ENCODE measurements at places on chromosomes 2 and 18. TPM values are rescaled to one million over a fixed set of nuclear protein-coding genes. Genes with fewer than 3 reads are reported as not detected.

DNA sequence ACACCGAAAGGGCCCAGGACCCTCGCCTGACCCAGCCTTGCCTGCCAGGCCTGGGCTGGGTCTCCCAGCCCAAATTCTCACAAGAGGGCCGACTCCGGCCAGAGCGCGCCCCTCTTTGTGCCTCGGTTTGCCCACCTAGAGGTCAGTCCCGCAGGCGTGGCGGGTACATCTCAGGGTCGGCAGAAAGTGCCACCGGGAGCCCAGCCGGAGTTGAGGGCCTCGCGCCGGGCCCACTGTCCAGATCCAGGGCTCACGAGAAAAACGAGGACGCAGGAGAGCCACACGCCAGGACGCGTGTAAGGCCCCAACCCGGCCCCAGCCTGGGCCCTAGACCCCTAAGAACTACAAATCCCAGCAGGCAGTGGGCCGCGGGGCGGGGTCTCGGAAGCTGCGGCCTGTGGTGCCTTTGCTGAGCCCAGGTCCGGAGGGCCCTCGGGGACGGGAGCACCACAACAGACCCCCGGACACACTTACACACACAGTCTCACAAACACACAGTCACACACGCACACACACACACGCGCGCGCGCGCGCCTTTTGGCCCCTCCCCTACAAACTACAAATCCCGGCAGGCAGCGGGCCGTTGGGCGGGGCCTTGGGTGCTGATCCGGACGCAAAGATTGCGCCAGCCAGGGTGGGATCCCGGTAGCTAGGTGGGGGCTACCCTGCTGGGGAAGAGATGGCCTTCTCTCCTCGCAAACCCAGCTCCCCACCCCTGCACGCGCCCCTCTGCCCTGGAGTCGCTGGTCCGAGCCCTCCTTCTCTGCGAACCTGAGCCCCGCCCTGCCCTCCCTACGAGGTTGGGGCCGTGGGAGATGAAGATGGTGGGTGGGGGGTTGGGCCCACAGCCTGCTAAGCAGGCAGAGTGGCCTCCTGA lies at the start of gene SH2D6:
TSS of gene SH2D6 (plus strand) at position 583 of the 877 bp plus-strand sequence. CDS start 10,752 bp downstream, outside the sequence.
- DNase-seq = no peak

SCN3A gene
- total RNA-seq = 0.05 TPM

DNA sequence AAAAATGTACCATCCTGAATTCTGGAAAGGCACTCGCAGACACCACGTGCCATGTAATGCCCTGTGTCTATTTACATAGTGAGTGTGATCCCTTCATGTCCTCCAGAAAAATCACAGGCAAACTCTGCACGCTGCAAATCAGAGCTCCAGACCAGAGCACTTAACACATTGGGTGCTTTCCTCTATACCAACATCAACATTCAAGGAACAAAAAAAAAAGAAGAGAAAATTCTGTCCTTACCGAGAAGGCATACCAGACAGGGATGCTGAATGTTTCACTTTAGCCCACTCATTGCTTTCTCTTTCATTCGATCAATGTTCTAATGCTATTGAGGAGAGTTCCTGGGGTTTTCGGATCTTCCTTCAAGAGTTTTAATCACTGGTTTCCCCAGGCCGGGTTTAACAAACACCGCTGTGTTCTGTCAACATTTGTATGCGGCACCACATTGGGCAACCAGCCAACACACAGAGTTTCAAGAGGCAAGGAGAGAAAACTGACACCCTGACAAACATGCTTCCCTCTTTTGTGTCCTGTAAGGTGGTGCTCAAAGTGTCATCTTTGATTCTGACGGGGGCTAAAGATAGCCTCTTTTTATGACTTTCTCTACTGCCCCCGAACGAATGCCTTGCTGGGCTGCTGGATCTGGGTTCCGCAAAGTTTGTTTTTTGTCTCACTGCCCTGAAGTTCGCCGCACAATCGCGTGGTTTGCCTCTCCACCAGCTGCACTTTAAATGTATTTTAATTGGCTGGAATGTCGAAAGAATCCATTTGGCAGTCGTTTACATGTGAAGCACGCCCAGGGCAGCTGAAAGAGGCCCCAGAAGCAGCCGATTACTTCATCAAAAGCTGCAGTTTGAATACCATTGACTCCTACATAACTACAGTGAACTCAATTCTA lies 106.4 kb upstream of the NCKAP5 start:
- DNase-seq = no peak

DNA sequence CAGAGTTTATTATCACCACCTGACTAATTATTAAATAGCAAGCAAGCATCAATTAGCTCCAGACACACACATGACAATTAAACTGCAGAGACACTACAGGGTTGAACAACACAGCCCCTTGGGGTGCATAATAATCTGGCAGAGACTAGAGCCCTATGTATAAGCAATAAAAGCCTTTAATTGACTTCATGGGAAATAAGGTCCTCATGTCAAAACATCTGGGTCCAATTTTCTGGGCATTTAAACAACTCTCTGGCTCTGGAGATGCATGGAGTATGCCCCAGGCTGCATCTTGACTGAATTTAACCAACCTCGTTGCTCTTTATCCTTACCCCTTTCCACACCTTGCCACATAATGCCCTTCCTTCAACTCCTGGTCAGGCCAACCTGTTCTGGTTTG lies 270.7 kb upstream of the THUMPD2 start:
- no peak for DNase-seq

TMEM131 gene
- 46.8 TPM for total RNA-seq

ABCA12 gene
- total RNA-seq = 9.8 TPM

- no peak for DNase-seq
Measured at GRCh38 chr2:232103140-232103737, 141.7 kb downstream of the DIS3L2 start.

CDKL4 gene
- total RNA-seq = not detected

- DNase-seq = no peak
Measured at GRCh38 chr18:14922965-14923565, 175.1 kb downstream of the ANKRD30B start.

- DNase-seq = no peak
Measured at GRCh38 chr2:59655809-59656208, 897.6 kb downstream of the BCL11A start.

DNA sequence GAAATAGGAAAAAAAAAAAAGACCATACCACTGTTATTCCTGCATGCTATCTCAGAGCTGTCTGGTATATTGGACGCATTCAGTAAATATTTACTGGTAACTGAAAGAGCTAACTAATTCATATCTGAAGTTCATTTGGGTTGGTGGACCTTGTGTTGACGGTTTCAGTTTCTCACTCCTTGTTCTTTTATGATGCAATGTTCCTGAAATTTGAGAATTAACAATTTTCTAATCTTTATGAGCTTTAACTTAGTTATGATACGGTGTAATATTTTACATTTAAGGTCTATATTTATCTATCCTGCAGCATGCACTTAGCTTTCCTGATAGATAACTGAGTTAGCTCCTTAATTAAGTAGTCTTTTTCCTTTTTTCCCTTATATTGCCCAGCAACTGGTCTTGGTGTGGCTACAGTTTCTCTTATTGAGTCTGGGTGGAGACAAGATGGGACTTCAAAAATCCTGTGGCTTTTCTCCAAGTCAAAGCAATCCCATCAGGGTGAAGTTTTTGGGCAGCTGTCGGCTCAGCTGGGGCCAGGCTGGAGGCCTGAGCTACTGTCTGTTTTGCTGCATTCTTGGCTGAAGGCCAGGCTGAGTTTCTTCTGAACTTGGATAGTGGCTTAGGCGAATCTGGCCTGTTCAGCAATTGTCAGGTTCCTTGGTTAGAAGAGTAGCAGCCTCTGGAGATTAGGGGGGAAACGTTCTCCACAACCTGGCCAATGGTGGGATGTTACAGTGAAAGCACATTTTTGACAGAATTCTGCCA lies 78.4 kb upstream of the MEX3C start:
- no peak for DNase-seq

DNA sequence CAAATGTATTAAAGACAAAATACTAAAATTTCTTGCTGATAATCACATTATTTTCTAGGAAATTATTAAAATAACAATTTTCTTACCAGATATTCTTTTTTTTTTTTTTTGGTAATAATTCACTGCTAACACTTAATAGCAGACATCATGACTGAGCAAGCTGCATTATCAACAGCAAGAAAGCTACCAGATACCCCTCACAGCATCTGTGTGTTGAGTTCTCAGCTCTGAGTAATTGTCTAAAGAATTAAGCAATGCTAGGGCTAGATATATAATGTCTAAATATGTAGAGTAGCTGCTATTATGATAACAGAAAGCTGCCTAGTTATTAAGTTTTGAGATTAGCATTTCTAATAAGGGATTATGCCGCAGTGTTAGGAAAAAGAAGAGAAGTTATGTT lies 754.3 kb upstream of the PKDCC start:
- no peak for DNase-seq

- no peak for DNase-seq
Measured at GRCh38 chr2:33441235-33441810, 35.1 kb upstream of the RASGRP3 start.

SALL3 gene
- total RNA-seq = 0.10 TPM

- DNase-seq = no peak
Measured at GRCh38 chr2:85326406-85327159, 1.2 kb downstream of the TGOLN2 start.

AQP12B gene
- total RNA-seq = not detected

METTL21A gene
- total RNA-seq = 22.6 TPM

DNA sequence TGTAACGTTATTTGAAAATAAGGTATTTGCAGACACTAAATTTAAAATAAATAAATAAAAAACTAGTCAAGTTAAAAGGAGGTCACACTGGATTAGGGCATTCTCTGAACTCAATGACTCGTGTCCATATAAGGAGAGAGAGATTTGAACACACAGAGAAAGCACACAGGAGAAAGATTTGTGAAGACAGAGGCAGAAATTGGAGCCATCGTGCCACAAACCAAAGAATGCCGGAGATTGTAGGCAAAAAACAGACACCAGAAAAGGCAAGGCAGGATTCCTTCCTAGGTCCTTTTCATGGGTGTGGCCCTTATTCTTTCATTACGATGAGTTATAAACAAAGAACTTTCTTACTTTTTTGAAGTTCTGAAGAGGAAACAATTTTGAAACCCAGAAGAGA lies 981.5 kb downstream of the DCDC2C start:
- DNase-seq = no peak

- no peak for DNase-seq
Measured at GRCh38 chr2:175008801-175009495, 3.8 kb upstream of the CHN1 start.

GRCh38 chr18:51006948-51007789 lies 22.8 kb upstream of the SMAD4 start:
- no peak for DNase-seq

DNA sequence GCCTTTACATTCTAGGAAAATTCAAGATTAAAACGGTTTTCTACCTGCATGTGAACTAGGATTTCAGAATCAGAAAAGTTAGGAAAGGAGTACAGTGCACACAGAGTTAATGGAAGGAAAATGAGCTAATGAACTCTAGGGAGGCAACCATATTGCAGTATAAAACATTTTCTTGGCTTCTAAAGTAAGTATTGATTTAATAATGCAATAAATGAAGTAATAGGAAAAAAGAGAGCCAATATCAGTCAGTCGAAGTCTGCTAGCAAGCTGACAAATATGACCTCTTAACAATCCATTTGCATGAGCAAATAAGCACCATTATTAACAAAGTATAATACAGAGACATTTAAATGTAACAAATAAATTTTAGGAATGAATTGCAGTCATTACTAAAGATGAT lies 80.2 kb upstream of the COL3A1 start:
- no peak for DNase-seq

- no peak for DNase-seq
Measured at GRCh38 chr2:19169134-19169768, 189.2 kb downstream of the OSR1 start.

- peak; percentile 48 for DNase-seq
Measured at GRCh38 chr2:62660087-62660486, 45.4 kb upstream of the EHBP1 start.

DNA sequence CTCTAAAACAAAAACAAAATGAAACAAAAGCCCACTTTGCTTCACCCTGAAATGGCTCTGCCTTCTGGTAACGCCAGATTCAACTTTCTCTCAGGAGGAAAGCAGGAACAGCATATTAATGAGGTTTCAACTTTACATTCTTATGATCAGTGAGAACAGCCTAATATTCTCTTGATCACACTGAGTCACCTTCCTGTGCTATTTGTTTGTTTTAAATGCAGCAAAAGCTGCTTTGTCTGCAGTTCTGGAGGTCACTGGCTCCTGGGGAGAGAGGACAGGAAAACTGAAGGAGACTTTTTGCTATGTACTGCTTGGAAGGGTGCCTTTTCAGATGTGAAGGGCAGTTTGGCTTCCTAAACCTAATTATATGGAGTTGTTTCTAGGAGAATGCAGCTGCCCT lies 48.1 kb downstream of the MAIP1 start:
- no peak for DNase-seq

DNA sequence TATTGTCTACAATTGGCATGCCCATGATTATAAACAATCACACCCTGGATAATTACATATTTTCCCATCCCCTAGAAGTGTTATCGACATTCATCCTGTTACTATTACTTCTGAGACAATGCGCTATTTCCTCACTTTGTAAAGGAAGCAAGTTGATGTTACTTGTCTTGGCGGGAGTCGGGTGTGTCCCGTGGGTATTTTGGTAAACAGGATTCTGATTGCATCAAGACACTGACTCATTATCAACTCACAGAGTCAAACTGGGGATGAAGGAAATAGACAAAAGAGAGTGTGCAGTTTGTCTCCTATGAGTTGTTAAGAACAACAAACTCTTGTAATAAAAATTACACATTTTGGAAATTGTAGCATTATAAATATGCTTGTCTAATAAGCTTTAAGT lies 142.7 kb downstream of the GALR1 start:
- no peak for DNase-seq

DNA sequence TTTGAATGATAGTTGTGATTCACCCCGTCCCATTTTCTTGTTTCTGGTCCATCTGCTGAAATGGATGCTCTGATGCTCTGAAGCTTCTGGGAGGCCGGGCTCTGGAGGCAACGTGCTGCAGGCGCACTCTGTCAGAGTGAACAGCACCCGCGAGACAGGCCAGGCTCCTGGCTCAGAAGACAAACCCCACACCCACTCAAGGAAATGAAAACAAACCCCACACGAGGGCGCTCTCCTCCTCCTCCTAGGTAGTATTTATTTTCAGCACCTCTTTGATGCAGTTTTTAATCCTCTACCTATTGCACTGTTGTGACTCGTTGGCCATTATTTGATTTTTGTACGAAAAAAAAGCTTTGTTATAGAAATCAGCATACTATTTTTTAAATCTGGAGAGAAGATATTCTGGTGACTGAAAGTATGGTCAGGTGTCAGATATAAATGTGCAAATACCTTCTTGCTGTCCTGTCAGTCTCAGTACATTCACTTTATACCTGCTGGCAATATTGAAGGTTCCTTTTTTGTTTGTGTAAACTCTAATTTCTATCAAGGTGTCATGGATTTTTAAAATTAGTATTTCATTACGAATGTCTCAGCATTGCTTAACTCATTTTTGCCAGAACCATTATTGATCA lies 10.3 kb upstream of the CHST10 start:
- no peak for DNase-seq

All from GM12878 (cell line).